Effector memory CD4-positive, alpha-beta T cell (primary cell): ENCODE measurements at places on chromosomes 3 and 15.

DNA sequence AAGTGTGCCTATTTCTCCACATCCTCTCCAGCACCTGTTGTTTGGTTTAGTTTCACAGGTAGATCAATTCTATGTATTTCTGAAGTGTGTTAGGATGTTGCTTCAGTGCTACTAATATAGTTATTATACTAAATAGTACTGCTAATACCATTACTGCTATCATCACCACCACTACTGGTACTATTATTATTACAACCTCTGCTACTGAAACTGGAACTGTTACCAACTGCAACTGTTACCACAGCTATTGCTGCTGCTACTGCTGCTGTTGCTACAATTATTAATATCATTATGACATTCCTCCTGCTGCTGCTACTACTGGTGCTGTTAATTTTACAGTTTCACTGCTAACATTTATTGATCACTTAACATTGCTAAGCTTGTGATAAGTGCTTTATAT lies 8.3 kb upstream of the LMOD3 start:
- DNase-seq, result no peak

GRCh38 chr3:123652342-123652984 lies 67.6 kb upstream of the HACD2 start:
- no peak for DNase-seq

DNA sequence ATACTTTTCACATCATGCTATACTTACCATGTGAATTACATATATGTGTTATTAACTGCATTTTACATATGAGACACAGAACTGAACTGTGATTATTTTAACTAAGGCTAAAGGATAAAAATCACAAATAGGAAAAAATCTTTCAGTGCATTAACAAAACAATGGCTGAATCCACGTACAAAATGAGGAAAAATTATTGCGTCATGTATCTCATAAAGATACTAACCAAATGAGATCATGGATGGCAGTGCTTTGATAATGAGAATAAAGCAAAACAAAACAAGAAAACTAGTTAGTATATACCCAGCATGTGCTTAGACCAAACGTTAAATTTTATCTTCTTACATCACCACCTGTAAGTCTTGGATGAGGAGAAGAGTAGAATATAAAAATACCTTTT lies 66.0 kb downstream of the SCAPER start:
- no peak for DNase-seq

- DNase-seq, result no peak
These were observed 29.6 kb upstream of the CEMIP start for GRCh38 chr15:80749589-80749988.

- no peak for DNase-seq
These were observed 585.6 kb upstream of the ZNF717 start for GRCh38 chr3:76370749-76371520.

- DNase-seq, result peak; percentile 11
These were observed 739 bp downstream of the SNRPN start for GRCh38 chr15:24955531-24955921.

DNA sequence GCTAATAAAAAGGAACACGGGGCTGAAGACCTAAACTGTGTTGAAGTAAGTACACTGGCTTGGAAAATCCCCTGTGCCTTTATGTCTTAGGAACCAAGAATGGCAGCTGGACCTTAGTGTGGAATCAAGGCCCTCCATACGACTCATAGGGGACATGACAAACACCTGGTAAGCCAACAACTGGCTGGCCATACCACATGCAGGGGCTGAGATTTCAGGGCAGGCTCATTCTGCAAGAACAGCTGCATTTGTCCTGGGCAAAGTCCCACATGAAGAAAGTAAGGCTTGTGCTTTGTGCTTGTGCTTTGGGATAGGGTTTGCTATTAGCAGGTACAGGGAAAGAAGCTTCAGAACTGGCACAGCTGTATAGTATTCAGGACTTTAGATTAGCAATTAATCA lies 18.0 kb downstream of the ETV5 start:
- no peak for DNase-seq

DNA sequence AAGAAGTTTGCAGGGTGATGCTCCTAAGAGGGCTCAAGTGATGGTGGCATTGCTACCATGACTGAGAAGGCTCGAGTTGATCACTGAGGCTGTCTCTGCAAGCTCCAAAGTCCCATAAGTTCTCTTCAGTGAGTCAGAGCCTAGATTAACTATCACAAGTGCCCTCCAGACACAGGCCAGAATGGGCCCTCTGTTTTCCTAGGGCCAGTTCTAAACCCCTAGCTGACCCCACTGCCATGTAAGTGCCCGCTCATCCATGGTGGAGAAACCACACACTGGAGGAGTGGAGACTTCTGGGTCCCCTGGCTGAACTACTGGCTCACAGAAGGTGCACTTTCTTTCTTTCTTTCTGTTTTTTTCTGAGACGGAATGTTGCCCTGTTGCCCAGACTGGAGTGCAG lies 87.6 kb upstream of the WNT5A start:
- no peak for DNase-seq

DNA sequence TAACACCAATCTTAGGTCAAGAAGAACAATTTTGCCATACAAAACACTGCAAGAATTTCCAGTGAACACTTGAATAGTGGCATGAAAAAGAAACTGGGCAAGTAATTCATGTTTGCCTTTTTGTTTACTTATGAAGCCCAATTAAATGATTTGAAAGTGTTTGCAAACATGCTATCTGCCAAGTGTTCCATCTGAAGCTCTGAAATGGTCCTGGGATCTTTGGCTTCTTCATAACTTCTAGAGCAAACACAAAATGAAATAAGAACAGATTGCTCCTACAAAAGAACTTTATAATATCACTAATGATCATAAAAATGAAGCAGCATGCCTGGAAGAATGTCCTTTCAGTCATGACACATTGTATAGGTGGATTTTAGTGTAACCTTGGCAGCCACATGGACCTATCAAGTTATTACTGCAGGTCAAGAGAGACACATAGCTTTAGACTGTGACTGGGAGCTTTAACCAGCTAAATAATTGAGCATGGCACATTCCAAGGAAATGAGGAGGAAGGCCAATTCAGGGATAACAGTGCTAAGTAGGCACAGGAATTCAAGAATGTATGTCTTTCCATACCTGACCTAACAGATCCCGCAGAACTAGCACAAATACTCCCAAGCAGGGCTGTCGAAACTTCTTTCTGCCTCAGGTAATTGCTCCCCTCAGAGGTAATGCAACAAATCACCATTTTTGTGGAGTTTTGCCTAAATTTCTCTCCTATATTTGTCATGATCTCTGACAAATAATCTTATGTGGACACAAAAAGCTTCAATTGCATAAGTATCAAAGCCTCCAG lies 144.6 kb downstream of the DUT start:
- DNase-seq, result no peak

- no peak for DNase-seq
These were observed at the start of gene SLC6A20 for GRCh38 chr3:45795882-45796765. TSS of gene SLC6A20 (minus strand) at chr3:45796536. CDS start at chr3:45796419, 117 bp downstream.

GRCh38 chr15:70098461-70099166 lies 897 bp upstream of the TLE3 start:
- DNase-seq, result no peak

GRCh38 chr3:133742351-133743091 lies 3.7 kb upstream of the TF start:
- DNase-seq, result no peak

DNA sequence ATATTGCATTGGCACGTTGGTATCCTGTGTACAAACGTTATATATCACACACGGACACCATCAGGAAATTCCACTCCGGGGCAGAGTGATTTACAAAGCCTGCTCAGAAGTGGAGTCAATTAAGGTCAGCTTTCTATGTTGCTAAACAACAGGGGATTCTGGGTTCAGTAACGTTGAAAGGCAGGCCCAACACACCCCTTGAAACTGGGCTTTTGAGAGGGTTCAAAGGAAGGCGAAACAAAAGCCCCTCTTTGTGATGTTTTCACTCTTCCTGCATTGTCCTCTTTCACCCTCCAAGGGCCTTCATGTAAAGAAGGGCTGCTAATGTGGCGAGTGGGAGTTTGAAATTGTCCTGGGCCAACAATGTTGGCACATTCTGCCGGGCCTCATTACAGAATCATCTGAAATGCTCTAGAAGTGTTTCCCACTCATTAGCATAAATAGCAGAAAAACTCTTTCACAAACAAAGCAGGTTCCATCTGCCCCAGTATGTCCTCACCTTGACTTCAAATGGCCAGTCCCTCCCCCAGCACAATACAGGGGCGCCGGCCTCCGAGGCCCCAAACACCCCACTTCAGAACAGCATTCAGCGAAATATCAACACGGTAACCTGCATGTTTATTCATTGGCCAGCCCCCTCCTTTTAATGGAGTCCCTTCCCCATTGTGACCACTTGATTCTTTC lies 76.4 kb downstream of the HES1 start:
- no peak for DNase-seq

GRCh38 chr3:65875393-65876027 lies 163.2 kb downstream of the MAGI1 start:
- no peak for DNase-seq

GRCh38 chr15:30036036-30036703 lies 46.6 kb upstream of the GOLGA8J start:
- no peak for DNase-seq

GRCh38 chr3:155746703-155747102 lies 1.8 kb upstream of the PLCH1 start:
- no peak for DNase-seq

- DNase-seq, result no peak
These were observed 866.0 kb upstream of the NR2F2 start for GRCh38 chr15:95464509-95464908.

GRCh38 chr15:85407421-85408269 lies 27.2 kb downstream of the AKAP13 start:
- DNase-seq, result peak; percentile 10

GRCh38 chr15:78229431-78230406 lies 4.6 kb downstream of the ACSBG1 start:
- DNase-seq, result no peak

DNA sequence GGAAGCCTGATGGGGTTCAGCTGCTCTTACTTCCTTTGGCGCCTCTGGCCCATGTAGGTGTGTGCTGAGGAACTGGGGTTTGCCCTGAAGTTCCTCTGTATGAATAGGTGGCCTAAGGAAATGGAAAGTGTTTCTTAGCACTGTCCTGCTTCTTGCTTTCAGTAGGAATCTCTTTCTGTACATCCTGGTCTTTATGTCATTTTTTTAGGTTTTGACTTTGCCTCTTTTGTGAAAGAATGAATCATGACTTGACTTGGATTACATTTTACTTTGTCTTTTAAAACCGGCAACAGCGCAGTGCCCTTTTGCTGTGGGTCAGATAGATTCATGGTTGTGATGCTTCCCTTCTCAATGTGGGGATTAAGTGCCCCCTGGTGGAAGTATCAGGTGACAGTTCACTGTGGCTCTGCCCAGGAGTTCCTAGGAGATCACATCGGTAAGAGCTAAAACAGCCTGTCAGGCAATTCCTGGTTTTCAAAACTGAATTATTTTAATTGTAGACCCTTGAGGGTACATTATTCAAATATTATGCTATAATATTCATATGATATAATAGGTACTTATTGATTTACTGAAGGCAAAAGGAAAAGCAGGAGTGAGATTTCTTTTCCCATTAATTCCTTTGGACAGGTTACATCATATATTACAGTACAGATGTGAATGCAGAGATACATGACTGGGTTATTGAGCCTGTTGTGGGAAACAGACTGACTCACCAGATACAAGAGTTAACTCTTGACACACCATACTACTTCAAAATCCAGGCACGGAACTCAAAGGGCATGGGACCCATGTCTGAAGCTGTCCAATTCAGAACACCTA lies 95.4 kb downstream of the HCN4 start:
- DNase-seq, result no peak

DNA sequence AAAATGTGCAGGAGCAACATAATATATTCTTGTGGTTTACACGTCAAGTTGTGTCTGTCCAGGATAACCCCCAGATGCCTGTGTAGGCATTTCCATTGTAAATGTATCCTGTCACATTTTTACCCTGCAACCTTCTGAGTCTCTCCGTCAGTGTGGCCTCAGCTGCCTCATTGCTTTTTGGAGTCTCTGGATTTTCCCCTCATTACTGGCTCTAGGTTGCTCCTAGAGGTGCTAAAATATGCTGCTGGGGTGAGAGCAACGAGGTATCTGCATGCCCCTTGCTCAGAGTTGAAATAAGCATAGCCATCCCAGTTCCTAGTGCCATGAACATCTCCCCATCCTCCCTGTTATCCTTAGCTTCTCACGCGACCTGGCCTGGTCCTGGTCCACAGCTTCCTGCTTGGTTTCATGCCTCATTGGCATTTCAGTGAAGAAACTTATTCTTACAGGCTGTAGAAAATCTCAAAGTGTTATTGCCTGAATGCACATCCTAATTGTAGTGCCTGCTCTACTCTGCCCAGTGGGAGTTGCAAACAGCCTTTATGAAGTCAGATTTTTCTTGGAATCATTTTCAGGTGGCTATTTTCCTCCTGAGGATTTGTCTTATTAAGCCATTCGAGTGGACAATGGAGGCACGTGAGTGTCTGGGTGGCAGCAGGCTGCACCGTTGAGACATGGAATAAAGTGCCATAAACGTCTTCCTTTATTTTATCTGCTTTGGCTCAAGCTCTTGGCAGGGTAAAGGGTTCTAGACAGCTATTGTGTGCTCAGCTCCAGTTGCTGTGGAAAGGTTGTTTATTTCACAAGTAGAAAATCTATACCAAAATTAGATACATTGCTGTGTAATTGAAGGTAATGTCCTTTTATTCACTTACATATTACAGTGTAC lies 33.2 kb downstream of the OXNAD1 start:
- no peak for DNase-seq

GRCh38 chr3:195035345-195036202 lies 235.4 kb downstream of the XXYLT1 start:
- DNase-seq, result no peak

GRCh38 chr15:89243046-89243690 lies 611 bp upstream of the FANCI start:
- no peak for DNase-seq

- no peak for DNase-seq
These were observed 15.2 kb downstream of the TMCC1 start for GRCh38 chr3:129878355-129878754.

GRCh38 chr3:104879919-104880318 lies 486.8 kb upstream of the ALCAM start:
- DNase-seq, result no peak

DNA sequence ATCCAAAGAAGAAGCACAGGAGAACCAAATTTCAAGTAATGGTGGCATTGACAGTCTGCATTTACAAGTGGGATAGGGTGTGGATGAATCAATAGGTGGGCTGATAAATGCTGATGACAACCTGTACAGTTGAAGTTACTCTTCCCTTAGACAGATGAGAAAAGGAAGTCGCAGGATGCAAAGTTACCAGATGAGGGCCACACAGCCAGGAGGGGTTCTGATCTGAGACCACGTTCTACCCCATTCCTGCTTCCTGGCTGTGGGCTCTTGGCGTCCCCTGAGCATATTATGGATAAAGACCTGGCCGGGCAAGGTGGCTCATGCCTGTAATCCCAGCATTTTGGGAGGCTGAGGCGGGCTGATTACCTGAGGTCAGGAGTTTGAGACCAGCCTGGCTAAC lies 104.6 kb downstream of the EOMES start:
- no peak for DNase-seq

GRCh38 chr15:25933456-25934158 lies 70.5 kb upstream of the ATP10A start:
- DNase-seq, result peak; percentile 32

- no peak for DNase-seq
These were observed 58.6 kb downstream of the QTRT2 start for GRCh38 chr3:114115143-114115542.
